Activated CD4-positive, alpha-beta T cell treated with anti-CD3 and anti-CD28 coated beads, Interleukin-2, amount 10 ng/mL, durations not matched to agents 7 days and 5 days (primary cell): ENCODE measurements at places on chromosomes 4 and X. TPM values are rescaled to one million over a fixed set of nuclear protein-coding genes. Genes with fewer than 3 reads are reported as not detected.

GRCh38 chr4:74189331-74190043, 31.6 kb downstream of the MTHFD2L start:
- no peak overlapping the region for H3K4me3 ChIP-seq
- no peak overlapping the region for H3K27ac ChIP-seq
- no peaks in the 10 kb centered on the region for H3K27me3 ChIP-seq

DNA sequence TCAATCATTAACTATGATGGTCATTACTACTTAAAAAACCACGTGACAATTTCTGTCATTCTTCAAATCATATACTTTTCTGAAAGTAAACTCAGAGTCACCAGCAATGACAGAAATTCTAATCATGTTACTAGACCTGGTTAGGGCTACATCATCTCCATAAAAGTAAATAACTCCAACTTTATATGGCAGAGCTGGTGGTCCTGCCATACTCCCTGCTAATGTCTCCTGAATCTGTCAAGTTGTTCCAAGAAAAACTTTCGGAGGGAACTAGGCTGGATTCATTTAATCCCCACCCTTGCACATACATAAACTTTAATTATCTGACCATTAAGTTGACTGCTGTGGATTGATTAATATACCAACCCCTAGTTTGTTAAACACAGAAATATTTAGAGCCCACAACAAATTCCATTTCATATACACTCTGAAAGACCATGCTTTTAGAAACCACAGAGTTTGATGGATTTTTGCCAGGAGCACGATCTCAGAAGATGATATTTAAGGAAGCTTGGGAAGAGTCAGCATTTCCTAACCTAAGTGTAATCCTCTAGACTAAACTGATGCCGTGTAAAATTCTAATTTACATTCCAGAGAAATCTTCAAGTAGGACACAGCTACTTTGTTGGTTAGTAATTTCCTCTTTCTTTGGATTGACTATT, 577.0 kb downstream of the FAT4 start:
- no peak for DNase-seq
- H3K27ac ChIP-seq: no peak overlapping the region
- no peaks in the 10 kb centered on the region for H3K27me3 ChIP-seq
- H3K36me3 ChIP-seq: no peaks in the 10 kb centered on the region

DNA sequence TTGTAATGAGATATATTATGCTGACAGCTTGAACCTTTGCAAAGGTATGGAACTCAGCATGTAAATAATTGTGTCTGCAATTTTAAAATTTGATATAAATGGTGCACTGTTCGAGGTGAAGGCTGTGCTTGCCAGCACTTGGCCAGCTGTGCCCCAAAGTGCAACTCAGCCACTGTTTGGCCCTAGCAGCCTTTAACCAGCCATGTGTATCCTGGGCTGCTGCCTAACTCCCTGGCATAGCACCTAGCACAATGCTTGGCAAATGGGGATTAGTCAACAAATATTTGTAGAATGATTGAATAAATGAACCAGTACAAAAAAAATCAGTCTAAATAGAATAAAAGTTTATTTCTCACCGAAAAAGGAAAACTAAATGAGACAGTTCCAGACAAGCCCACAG, 83.8 kb upstream of the ZIC3 start:
- H3K4me1 ChIP-seq: no peaks in the 10 kb centered on the region
- H3K4me3 ChIP-seq: no peak overlapping the region
- H3K36me3 ChIP-seq: no peaks in the 10 kb centered on the region
- H3K27ac ChIP-seq: no peak overlapping the region
- DNase-seq: no peak

DNA sequence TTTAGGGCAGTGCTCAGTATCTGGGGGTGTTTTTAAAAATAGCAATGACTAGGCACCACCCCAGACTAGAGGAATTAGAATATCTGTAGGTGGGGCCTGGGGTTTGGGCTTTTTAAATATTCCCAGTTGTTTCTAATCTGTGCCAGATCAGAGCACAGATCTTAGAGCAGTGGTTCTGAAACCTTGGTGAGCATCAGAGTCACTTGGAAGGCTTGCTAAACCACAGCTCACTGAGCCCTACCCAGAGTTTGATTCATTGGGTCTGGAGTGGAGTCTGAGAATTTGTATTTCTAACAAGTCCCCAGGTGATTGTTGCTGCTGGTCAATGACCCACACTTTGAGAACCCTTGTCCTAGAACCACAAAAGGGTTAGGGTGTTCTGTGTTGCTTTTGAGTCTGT, 16.7 kb downstream of the HADH start:
- H3K4me1 ChIP-seq: peaks cover 22% of the 10 kb centered on the region
- no peak for DNase-seq
- H3K27me3 ChIP-seq: no peaks in the 10 kb centered on the region
- H3K27ac ChIP-seq: no peak overlapping the region
- H3K36me3 ChIP-seq: peaks cover 42% of the 10 kb centered on the region

MAGEB3 gene
- not detected for total RNA-seq

MEPE gene
- not detected for total RNA-seq

DIPK2B gene
- not detected for total RNA-seq

FANCB gene
- total RNA-seq: 10.9 TPM
